Mucosa of descending colon (tissue), 3 donors: ENCODE measurements at places on chromosomes 4 and X. TPM values are rescaled to one million over a fixed set of nuclear protein-coding genes. Genes with fewer than 3 reads are reported as not detected.
A peak's percentile ranks its signal among the peaks of the same experiment; 100 is the strongest.

DNA sequence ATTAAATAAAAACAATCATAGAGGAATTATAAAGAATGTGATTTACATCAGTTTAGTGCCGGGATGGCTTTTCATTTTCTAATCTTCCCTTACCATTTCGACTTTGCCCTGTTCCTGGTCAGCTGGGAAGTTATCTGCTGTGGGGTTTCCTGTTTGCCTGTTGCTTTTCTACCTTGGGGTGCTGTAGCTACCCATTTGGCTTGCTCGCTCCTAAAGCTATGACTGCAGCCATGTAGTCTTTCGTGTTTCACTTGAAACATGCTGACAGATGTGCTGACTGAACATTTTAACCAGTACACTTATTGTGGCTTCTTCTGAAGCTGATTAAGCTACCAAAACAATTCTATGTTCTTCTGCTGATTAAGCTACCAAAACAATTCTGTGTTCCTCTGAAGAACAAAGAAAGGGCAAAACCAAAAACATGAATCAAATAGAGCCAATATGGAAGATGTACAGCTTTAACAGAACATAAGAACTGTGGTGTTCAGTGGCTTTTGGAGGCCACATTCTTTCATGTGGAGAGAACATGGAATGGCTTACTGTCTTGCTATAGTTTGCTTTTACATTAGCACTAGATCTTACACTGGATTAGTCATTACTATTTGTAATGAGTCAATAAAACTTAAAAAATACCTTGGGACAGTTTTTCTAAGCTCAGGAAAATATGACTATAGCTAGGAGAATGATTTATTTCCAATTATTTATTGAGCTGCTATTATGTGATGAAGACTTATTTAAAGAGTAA, 440.4 kb downstream of the SPRY1 start:
- no peak for DNase-seq

GRCh38 chr4:19803406-19803805, 448.3 kb upstream of the SLIT2 start:
- no peak for DNase-seq

DNA sequence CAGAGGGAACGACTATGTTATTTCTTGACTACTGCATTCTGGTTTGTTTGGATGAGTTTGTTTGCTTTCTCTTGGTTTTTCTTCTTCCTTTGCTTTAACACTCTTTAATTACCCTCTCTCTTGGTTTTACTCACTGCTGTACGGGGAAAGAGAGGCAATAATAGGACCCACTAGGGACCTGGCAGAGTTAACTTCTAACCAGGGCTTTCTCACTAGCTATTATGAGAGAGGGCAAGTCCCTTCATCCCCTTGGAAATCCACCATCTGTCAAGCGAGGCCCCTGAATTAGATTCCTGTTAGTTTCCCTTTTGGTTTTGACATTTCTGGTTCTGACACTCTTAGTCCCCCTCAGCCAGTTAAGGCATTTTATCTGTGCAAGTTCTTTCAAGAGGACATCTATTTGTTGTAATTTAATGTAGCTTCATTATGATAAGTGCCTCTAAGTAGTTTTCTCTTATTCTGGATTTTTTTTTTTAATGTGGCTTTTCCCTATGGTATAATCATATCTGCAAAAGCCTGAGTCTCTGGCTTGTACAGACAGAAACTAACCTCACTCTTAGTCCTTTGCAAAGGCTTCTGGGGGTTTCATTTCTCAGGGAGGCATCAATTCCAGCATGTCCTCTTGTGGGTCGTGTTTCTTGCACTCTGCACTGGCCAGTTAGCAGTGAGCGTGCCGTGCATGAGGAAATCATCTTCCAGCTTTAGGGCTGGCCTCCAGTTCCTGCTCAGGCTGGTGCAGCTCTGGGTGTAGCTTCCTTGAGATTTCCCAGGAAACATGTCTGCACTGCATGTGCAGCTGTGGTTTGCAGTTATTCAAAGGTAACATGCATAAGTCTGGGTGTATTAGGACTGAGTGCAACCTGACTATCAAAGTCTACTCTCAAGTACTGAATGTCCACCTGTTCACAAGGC, 221.3 kb downstream of the STIM2 start:
- DNase-seq: no peak

GRCh38 chr4:173139561-173139960, 29.1 kb upstream of the GALNT7 start:
- no peak for DNase-seq

- no peak for DNase-seq
These were observed 265.4 kb downstream of the COL25A1 start for GRCh38 chr4:109037026-109037425.

- DNase-seq: peak; percentile 55
These were observed 197.1 kb upstream of the UGT8 start for GRCh38 chr4:114401483-114401882.

- no peak for DNase-seq
These were observed 33.8 kb downstream of the PNMA5 start for GRCh38 chrX:152960115-152960514.

- DNase-seq: no peak
These were observed 28.3 kb downstream of the ZFYVE28 start for GRCh38 chr4:2390146-2390545.

DNA sequence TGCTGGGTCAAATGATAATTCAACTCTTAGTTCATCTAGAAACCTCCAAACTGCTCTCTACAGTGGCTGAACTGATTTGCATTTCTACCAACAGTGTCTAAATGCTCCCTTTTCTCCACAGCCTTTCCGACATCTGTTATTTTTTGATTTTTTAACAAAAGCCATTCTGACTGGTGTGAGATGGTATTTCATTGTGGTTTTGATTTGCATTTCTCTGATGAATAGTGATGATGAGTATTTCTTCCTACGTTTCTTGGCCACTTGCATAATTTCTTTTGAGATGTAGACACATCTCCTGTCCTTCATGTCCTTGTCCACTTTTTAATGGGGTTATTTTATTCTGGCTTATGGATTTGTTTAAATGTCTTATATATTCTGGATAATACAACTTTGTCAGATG, 298.2 kb upstream of the ARSJ start:
- DNase-seq: no peak

- no peak for DNase-seq
These were observed 737.8 kb upstream of the INTU start for GRCh38 chr4:126894963-126895362.

DNA sequence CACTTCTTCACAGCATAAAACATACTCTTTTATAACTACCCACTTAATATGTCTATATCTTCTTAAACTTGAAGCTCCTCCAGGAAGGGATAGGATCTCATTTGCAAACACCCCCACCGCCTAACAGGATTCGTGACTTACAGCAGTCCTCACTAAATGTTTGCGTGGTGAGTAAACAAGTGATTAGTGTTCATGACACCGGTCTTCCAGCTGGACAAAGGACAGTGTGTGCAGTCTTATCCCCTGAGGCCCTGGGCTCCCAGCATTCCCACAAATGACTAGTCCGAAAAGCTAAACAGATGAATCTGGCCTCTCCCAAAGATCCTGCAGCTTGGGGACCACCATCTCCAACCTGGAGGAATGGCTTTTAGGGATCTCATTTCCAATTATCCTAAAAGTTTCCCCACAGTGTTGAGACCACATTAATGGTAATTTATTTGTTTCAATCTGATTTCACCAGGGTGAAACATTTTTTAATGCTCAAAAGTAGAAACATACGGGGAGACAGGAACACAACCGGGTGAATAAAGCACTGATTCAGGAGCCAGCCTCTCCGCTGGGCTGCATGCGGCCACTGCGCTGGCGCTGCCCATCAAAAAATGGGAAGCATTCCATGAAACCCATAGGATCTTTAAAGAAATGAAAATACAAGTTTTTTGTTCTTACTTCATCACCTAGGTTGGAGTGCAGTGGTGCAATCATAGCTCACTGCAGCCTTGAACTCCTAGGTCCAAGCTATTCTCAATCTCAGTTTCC, 69.2 kb downstream of the HADH start:
- DNase-seq: no peak

GRCh38 chrX:151745651-151746050, 11.1 kb downstream of the CNGA2 start:
- DNase-seq: no peak

Gene XAGE2
- not detected for total RNA-seq

Gene IL2RG
- 27.7 TPM for total RNA-seq

Gene BMP15
- not detected for total RNA-seq

Gene FAM184B
- 0.61 TPM for total RNA-seq

Gene SHROOM3
- total RNA-seq: 158 TPM

Gene DKK2
- total RNA-seq: not detected

Gene TRAM1L1
- total RNA-seq: 0.38 TPM

Gene MAGEA4
- not detected for total RNA-seq

Gene FAM3A
- total RNA-seq: 64.8 TPM

Gene FAM149A
- total RNA-seq: 16.3 TPM
